ENCODE measurements at places on chromosomes 1 and 21.
A peak's percentile ranks its signal among the peaks of the same experiment; 100 is the strongest.

DNA sequence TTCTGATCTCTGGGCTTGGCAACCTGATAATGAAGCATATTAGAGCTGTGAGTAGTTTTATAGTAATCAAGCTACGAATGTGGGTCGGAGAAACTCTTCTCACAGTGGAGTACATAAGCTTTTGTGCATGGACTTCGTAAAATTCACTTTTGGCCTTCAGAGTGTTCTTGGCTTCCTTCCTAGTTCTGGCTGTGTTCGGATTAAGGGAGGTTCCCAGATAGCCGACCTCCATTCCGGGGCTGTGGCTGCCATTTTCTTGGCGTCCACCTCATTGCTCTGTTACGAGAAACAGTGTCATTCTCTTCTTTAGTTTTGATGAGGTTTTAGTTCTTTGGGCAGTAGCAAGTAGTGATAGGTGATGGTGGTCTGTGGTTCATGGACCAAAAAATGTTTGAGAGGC lies 26.3 kb downstream of the CAMTA1 start:
- no peak for DNase-seq

DNA sequence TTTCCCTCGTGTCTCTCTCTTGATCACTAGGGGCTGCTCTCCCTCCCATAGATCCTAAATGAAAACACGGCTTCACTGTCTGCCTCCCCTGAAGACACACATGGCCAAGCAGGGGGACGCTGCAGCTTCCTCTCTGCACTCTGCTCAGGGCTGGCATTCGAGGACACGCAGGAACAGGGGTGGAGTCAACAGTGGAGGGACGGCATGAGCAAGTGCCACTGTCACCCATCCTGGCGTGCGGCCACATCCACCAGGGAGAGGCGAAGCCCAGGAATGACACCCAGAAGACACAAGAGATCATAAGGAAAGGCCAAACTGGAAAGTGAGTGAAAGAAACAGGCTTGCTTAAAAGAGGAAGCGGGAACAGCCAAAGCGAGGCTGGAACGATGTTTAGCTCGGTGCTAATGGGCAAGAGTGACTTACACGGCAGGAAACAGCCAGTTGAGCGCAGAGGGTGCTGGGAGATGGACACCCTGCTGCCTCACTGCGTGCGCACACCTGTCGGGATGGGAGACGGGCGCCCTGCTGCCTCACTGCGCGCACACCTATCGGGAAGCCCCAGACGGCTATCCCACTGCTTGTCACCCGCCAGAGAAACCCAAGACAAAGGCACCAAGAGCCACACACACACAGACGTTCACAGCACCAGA lies 13.6 kb upstream of the C1QTNF12 start:
- DNase-seq: no peak

GRCh38 chr1:219000631-219001030 lies 173.0 kb upstream of the LYPLAL1 start:
- peak; percentile 31 for DNase-seq

DNA sequence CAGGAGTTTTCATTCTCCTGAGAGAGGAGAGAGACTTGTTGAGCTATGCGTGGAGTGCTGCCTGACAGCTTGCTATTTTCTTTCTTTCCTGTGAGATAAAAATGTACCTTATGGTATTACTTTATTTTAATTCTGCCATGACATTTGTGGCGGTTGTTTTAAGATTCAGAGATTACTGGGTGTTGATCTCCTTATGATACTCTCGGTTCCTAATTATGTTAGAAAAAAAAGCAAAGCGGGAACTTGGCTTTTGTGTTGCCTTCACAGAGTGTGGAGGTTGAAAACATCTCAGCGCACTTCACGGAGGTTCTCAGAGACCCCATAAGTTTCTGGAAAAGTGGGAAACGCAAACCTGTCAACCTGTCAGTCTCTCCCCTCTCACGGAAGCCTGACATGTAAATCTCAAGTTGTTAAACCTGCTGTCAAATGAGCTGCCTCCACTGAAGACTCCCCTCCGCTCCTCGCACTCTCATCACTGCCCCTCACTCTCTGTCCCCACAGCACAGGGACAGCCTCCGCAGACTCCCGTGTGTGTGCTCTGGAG lies 405.6 kb downstream of the KIF26B start:
- no peak for DNase-seq

GRCh38 chr1:15088281-15088971 lies 65.1 kb upstream of the TMEM51 start:
- peak; percentile 66 for DNase-seq

GRCh38 chr1:40257688-40258444 lies at the start of gene ZMPSTE24:
Gene ZMPSTE24 (plus strand): TSS chr1:40258236. CDS start chr1:40258272, 36 bp downstream.
- DNase-seq: peak; percentile 98

DNA sequence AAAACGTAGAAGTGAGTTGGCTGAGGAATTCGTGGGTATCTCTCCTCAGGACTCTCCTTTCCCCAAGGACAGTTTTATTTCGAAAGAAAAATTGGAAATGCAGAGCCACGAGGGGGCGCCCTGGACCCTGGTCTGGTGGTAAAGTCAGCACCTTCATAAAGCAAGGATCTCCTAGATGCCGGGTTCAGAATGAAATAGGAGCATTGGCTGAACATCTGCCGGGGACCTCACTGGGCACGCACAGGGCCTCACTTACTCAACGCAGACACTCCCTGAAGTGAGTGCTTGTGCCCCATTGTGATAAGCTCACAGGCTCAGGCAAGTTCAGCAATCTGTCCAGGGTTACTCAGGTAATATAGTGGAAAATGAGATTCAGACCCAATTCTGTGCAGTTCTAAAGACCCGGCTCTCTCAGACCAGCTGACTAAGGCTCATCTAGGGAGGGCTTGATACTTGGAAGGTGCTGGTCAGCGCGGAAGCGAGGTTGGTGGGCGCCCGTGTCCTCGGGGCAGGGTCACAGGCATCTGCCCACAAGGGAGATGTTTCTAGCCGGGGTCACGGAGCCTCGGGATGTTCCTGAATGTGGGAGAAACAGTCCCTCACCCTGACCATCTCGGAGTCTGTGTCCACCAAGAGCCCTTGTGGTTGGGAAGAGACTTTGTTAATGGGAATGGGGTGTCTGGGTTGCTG lies 55.7 kb upstream of the ETV3 start:
- DNase-seq: peak; percentile 76

DNA sequence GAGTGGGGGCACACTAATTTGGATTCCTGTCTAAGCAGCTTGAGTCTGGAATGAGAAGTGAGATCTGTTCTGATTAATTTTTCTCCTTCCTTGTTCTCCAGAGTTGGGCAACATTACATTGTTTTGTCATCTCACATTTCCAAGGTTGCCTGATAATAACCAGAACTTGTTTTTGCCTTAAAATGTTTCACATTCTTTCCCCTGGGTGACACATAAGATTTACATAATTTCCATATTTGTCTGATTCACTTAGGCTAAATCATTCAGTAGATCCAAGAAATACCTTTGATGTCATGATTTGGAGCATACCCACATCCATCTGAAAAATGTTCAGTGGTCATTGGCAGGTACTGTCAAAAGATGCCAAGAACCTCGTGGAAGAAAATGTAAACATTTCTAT lies 60.3 kb downstream of the XCL2 start:
- no peak for DNase-seq

DNA sequence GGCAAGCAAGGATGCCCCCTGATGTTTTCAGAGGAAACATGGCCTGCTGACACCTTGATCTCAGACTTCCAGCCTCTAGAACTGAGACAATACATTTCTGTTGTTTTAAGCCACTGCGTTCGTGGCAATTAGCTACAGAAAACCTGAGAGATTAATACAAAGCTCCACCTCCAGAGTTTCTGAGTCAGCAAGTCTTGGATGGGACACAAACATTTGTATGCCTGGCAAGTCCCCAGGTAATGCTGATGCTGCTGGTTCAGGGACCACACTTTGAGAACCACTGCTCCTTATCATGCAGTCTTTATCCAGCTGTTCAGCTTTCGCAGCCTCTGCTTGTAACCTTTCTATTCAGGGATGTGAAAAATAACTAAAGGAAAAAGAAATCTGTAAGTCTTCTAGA lies 565.7 kb upstream of the PLXNA2 start:
- no peak for DNase-seq

- DNase-seq: no peak
These were observed 17.2 kb downstream of the BSND start for GRCh38 chr1:55015731-55016620.

GRCh38 chr1:206144605-206145004 lies 27.4 kb upstream of the AVPR1B start:
- DNase-seq: no peak

DNA sequence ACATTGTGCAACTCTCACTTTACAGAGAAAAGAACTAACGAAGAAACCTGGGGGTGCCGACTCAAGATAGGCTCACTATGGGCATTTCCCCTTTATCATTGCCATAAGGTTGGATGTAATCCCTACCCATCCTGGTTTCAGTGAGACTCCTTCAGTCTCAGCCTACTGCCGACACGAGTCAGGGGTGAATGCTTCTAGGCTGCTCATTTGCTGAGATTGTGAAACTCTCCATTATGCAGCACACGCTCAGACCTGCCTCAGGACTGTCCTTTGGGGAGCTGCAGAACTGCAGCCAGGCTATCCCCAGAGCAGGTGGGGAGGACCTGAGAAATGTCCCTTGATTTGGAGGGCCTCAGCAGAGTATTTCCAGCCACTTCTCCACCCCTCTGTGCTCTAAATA lies 22.2 kb downstream of the TSHB start:
- DNase-seq: no peak

DNA sequence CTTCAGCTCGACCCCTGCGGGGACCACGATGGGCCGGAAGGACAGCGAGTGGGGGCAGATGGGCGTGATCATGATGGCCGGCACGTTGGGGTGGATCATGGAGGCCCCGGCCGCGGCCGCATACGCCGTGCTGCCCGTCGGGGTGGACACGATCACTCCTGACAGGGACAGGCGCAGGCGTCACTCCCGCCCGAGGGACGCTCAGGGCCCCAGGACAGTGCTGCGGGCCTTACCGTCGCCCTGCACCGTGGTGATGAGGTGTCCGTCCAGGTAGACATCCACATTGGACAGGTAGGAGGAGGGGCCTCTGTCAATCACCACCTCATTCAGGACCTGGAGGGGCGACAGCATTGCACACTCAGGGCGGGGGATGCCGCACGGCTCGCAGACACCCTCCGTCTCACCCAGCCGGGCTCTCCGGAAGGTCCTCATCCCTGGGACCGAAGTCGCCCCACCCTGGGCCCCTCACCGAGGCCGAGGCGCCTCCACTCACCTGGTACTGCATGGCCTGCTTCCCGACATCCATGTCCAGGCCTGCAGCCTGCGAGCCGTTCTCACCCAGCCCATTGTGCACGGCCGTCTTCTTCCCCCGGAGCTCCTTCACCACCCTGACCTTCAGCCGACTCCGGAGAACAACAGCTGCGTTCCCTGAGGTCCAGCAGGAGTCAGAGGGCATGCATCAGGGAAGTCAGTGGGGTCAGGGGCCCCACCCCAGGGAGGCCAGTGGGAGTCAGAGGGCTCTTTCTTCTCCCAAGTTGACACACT lies 24.0 kb downstream of the NADK start:
- no peak for DNase-seq

DNA sequence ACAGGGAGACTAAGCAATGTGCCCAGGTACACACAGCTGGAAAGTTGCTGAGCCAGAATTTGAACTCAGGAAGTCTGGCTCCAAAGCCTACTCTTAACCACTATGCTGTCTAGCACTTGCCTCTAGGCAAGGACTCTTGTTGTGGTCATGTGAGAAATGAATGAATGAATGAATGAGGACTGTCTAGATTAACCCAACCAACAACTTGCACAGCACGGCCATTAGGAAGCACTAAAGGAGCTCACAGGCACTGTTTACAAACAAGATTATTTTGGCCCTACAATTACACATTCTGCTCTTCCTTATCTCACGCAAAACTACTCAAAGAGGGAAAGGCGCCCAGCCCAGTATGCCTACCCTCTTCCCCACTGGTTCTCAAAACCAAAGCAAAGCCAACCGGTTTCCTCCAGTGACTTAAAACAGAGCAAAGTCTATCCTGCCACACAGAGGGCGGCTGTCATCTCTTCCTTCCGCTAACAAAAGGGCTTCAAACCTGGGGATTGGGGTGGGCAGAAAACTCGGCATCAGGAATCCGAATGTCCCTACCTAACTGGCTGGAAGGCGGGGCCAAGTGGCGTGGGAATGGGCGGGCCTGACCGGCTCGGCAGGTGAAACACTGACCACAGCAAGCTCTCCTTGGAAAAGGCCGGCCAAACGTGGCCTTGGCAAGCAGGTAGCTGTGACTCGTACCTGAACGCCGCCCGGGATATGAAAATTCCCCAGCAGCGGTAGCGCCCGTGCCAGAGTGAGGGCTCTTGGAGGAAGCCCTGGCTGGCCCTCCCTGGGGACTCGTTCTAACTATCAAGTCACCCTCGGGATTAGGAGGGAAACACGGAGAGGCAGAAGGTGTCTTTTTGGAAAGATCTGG lies 948 bp downstream of the STK40 start:
- peak; percentile 44 for DNase-seq

DNA sequence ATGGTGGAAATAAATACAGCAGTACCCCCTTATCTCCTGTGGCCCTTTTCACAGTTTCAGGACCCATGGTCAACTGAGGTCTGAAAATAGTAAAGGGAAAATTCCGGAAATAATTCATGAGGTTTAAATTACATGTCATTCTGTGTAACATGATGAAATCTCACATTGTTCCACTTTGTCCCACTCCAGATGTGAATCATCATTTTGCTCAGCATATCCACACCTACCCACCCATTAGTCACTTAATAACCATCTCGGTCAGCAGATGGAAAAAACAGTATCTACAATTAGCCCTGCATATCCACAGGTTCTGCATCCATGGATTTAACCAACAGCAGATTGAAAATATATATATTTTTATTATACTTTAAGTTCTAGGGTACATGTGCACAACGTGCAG lies 86.9 kb upstream of the GORAB start:
- DNase-seq: no peak

- no peak for DNase-seq
These were observed 39.5 kb downstream of the VPS13D start for GRCh38 chr1:12269351-12269750.

GRCh38 chr1:205783904-205784303 lies 8.6 kb upstream of the RAB29 start:
- no peak for DNase-seq

DNA sequence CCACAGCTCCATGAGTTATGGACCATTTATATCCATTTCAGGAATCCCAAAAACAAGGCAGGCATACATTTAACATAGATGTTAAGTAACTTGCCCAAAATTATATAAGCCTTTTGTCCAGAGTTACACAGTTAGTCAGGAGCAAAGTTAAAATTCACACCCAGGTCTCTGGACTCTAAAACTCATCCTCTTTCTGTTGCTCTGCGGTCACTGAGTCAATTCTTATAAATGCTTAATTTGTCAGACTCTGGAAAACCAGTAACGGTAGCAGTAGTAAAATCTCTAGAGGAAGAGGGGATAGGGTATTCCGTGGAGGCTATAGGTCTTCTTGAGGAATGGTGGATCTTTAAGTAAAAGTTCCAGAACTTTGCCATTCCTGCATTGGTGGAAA lies 223.6 kb upstream of the JUN start:
- DNase-seq: no peak

- DNase-seq: no peak
These were observed 431 bp downstream of the MTARC1 start for GRCh38 chr1:220787069-220787619.

- no peak for DNase-seq
These were observed 84.3 kb downstream of the DIRAS3 start for GRCh38 chr1:67965995-67966665.

All from SJSA1 (cell line).